ENCODE measurements at places on chromosomes 2 and 18.

- peak; percentile 21 for DNase-seq
Observed at GRCh38 chr2:230068016-230068650, 591 bp downstream of the SLC16A14 start.

- no peak for DNase-seq
Observed at GRCh38 chr2:68807821-68808266, 63.4 kb downstream of the BMP10 start.

- no peak for DNase-seq
Observed at GRCh38 chr2:105518897-105519296, 120.0 kb upstream of the FHL2 start.

DNA sequence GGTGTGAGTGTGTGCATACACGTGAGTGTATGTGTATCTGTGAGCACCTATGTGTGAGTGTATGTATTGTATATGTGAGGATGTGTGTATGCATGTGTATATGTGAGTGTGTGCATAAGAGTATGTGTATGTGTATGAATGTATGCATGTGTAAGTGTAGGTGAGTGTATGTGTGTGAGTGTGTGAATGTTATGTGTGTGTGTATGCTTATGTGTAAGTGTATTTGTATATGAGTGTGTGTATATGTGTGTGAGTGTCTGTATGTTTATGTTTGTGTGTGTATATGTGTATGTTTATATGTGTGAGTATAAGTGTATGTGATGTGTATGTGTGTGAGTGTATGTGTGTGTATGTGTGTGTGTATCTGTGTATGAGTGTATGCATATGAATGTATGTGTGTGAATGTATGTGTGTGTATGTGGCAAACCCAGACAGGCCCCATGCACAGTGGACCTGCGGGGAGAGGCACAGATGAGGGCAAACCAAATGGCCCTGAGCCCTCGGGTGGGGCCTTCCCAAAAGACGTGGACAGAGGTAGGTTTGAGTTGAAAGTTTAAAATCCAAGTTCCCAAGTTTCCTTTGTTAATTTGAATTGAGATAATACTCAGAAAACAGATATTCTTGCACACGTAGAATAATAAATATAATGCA is 51.5 kb downstream of the EDAR start:
- no peak for DNase-seq

- no peak for DNase-seq
Observed at GRCh38 chr2:46258937-46259776, 38.0 kb upstream of the EPAS1 start.

GRCh38 chr2:139916822-139917221 is 1136.6 kb upstream of the NXPH2 start:
- DNase-seq = no peak

DNA sequence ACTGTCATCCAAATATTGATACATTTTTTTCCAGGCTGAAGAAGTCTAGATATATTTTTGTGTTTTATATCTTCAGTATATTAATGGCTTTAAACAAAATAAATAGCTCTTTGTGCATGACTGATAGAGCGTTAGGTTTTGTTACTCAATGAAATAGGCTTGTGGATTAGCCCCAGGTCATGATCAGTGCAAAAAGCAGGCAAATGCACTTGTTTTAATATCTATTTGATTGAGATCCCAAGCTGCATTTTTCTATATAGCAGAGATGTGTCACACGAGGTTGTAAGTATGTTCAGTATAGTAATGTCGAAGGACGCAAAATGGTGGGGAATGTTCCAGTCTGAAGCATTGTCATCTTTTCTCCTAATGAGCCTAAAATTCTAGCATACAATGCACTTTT is 198.5 kb downstream of the ZNF407 start:
- no peak for DNase-seq

- DNase-seq = peak; percentile 70
Observed at GRCh38 chr2:177396703-177397460, 4.3 kb downstream of the AGPS start.
